Activated effector memory CD4-positive, alpha-beta T cell treated with anti-CD3 and anti-CD28 coated beads, Interleukin-2, amount 50 U/mL, for 16 hours (primary cell): ENCODE measurements at places on chromosomes 2 and 18.

- no peak for DNase-seq
Measured at GRCh38 chr18:68041327-68041726, 524.8 kb upstream of the DSEL start.

DNA sequence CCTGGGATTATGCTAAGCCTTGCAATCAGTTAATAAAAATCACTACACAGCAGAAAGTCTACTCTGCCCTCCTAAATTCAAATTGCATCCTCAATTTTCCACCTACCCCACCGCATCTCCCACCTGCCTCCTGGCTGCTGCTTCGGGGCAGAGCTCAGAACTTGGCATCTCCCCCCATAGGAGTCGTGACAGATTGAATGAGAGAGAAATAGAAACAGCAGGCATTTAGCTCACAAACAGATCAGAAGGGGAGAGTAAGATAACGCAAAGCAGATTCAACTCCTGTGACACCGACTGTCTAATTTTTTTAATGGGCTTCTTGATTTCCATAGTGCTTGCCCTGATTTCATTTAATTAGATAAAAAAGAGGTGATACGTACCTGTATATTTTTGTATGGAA is 24.7 kb upstream of the LRRC30 start:
- no peak for DNase-seq

- DNase-seq = no peak
Measured at GRCh38 chr2:57516698-57517340, 529.8 kb upstream of the VRK2 start.

- no peak for DNase-seq
Measured at GRCh38 chr2:224094413-224094812, 55.3 kb upstream of the SERPINE2 start.

- DNase-seq = no peak
Measured at GRCh38 chr18:55439056-55439455, 148.9 kb downstream of the TCF4 start.

GRCh38 chr2:187982668-187983067 is 309.0 kb upstream of the GULP1 start:
- no peak for DNase-seq

- DNase-seq = no peak
Measured at GRCh38 chr2:175808858-175809257, 193.2 kb downstream of the LNPK start.

DNA sequence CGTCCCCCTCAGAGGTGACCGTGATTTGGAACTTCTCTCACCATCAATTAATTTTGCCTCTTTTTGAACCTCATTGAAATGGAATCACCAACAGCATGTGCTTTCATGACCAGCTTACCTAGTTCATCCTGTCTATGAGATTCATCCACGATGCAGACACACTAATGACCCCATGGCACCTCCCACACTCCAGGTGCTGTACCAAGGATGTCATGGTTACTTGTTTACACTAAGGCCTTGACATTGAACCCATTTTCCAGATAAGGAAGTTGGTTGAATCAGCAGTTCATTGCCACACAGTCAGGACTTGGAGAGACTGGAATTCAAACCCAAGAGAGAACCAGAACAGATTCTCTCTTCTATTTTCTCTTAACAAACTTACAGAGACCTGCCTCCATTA is 139.0 kb downstream of the ZFP36L2 start:
- no peak for DNase-seq

DNA sequence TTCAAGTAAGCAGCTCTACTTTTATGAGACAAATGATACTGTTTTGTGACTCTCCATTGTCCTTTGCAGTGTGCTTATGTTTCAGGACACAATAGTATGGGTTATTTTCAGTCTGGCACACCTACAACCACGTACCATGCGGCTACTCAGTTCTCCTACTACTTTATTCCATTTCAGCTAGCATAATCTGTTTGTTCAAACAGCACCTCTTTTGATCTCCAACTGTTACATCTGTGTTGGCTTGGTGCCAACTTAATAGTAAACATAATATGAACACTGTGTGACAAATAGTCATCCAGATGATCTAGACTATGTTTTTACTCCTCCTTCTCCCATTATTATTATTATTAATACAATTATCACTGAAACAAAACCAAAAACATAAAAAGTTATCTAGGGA is 40.5 kb downstream of the MYO3B start:
- no peak for DNase-seq

DNA sequence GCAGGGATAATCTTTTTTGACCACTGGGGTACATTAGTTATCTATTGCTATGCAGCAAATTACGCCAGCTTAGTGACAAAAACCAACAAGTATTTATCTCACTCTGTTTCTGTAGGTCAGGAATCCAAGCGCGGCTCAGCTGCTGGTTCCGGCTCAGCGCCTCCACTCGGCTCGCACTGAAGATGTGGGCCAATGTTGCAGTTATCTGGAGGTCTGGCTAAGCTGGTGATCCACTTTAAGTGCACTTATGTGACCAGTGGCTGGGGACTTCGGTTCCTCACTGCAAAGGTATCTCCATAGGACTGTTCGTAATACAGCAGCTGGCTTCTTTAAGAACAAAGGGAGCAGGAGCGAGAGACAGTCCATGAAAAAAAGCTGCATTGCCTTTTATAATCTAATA is 591.9 kb downstream of the TMEM182 start:
- DNase-seq = no peak

GRCh38 chr2:164145093-164145987 is 409.5 kb upstream of the FIGN start:
- no peak for DNase-seq

DNA sequence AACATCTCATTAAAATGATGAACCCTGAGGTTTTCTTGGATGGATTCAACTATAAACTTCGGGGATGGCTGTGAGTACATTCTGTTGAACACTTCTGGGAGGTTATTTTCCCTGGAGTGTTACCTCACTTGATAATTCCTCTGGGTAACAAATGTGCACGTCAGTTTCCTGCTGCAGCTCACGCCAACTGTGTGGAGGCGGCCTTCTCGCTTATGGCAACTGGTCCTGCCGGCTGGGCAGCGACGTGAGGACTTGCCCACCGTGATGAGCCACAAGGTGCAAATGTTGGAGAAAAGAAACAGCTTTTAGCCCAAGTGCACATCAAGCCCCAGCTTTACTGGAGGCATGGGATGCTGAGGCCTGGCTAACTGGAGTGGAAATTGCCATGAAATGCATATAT is 15.9 kb downstream of the MYCN start:
- DNase-seq = no peak

- no peak for DNase-seq
Measured at GRCh38 chr18:43934322-43934721, 657.0 kb upstream of the SYT4 start.

DNA sequence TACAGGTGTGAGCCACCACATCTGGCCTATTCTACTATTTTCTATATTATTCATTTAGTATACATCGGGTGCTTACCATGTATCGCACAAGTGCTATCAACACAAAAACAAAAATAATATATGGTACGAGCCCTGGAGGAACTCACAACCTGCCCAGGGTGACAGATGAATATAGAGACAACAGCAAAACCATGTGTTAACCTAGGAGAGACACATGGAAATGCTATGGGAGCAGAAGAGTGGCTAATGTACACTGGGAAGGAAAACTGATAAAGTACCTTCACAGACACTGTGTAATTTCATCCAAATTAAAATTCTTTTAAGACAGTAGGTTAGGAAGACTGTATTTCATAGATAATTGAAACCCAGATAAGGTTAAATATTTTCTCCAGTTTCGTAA is 3.9 kb downstream of the SF3B6 start:
- DNase-seq = no peak

DNA sequence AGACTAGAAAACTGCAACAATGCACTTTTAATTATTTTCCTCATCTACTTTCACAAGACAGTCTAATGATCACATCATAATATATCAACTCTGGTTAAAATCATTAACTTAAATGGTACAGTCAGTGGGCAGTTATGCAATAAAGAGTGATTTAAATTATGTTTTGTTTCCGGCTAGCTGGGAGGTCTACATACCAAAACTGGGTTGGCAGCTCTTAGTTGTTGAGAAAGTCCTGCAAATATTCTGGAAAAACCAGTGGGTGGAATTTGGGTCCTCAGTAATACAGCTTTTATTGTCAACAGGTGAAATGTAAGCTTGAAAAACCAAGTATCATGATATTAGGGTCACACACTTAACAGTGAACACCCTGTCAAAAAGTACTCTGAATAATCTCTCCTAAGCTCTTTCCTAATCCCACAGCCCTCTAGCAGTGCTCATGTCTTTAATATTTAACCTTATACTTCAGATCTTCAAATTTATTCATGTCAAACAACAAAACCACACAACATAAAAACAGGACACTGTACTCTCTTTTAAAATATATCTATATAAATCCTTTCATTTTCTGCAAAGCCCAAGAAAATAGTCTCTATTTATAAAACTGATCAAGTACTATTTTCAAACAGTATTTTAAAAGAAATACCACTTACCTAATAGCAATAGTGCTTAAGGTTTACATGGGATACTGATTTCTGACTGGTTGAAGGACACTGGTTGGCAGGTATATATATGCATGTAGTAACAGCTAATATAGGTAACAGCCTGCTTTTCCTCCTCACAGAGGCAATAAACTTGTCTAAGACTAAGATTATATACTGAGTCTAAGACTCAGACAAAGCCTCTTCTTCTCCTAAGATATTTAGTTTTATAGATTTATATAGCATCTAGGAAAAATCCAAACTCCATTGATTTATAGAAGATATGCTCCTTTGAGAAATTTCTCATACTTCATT is 103.8 kb downstream of the GAREM1 start:
- DNase-seq = no peak

DNA sequence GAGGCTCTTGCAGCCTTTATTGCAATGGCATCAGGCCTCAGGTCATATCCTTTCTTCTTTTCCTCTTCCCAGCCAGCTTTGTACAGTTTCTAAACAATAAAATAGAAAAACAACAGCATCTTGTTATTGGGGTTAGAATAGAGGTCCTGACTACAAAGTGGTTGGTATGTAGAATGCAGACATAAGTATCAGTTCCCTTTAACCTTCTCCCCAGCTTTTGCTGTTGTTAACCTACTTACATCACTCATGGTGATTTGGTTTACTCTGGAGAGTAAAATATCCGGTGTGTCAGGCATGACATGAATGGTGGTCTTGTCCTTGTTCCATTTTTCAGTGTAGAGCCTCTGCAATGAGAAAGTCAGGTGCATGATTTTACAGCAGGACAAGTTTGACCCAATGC is 69.8 kb downstream of the NEB start:
- no peak for DNase-seq

DNA sequence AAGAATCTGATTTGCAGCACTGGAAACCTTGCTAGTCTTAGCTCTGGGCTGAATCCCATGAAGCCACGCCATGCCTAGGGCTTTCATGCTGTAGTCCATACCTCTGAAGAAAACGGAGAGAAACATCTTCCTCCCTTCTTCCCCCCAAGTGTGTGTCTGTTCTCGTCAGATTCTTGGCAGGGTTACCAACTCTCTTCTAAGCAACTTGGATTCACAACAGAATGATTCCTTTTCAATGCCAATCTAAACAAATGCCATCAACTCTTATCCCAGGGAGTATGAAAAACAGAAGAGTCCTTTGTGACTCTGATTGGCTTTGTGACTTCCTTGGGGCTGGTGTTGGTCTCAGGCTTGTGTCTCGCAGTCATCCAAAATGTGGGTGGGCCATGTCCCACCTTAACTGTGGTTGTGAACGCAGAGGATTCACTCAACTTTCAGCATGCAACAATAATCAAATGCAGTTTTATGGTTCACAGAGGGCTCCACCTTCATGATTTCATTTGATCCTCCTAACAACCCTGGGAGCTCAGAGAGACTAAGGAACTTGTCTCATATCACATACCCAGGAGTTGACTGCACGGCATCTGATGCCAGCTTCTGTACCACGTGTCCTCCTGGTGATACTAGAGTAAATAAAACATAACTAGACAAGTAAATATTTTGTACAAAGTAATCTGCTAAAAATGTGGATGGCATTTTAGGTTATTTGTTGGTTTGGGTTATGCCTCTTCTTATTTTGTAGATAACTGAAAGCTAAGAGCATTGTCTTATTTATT is 186.0 kb upstream of the TNP1 start:
- no peak for DNase-seq

DNA sequence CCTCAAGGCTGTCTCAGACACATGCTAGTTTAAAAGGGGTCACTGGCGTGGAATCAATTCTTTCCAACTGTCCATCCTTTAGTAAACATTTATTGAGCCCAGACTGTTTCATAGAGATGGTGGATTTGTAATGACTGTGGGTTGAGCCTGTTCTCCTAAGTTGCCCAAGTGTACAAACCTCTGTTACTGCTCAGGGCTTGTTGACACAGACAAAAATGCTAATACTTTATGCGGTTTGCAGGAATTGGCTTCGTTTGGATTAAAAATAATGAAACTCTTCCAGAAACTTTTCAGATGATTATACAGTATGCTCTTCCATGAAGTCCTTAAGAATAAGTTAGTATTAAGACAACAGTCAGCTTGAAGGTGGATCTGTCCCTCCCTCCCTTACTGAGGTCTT is 83.6 kb upstream of the MGAT5 start:
- DNase-seq = no peak

DNA sequence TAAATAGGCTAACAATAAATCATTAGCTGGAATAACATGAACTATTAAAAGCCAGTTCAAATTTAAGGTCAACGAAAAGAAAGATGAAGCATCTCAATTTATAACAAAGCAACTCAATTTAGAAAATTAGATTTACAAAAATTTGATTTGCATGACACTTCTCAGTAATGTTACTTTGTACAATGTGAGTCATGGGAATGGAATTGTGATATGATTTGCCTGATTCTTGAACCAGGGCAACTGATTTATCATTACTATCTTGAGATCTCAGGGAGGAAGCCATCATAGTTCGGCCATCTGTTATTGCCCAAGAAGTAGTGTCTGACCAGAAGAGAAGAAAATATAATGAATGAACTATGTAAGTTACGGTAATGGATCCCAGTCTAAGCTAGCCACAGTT is 193.1 kb downstream of the RIT2 start:
- no peak for DNase-seq

- no peak for DNase-seq
Measured at GRCh38 chr2:73739101-73739500, 2.0 kb upstream of the TPRKB start.

- no peak for DNase-seq
Measured at GRCh38 chr2:117523267-117523666, 291.2 kb upstream of the DDX18 start.

GRCh38 chr18:40075616-40076015 is 1879.4 kb upstream of the PIK3C3 start:
- DNase-seq = no peak

DNA sequence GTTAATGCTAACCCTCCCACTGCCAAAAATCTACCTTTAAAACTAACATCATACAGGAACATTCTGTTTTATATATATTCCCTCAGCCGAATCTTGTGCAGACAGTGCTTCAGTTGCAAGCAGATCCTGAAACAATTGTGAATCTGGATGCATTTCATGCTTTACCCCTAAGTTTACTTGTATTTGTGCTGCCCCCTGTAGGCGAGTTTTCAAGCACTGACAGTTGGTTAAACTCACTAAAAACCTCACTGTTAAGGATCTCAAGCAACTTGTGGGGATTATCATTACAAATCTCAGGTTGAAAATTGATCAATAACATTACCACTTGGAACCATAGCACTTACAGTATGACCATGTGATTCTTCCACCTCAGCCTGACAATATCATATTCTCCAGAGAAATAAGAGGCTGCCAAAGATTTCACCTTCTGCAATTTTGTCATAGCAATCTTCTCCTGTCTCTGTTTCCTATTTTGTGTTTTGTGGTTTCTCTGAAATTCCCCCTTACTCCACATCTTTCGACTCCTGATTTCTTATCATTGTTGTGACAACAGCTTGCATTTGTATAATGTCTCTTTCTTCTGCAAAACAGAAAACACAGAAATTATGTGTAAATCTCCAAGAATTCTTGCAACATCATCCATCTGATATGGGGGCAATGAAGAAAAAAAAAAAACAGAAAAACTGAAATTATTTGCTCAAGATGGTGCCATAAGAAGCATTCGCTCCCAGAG is 354.6 kb upstream of the SETBP1 start:
- DNase-seq = no peak
